Substantia nigra (tissue), 51 donors: ENCODE measurements at places on chromosomes 12 and 14.

DNA sequence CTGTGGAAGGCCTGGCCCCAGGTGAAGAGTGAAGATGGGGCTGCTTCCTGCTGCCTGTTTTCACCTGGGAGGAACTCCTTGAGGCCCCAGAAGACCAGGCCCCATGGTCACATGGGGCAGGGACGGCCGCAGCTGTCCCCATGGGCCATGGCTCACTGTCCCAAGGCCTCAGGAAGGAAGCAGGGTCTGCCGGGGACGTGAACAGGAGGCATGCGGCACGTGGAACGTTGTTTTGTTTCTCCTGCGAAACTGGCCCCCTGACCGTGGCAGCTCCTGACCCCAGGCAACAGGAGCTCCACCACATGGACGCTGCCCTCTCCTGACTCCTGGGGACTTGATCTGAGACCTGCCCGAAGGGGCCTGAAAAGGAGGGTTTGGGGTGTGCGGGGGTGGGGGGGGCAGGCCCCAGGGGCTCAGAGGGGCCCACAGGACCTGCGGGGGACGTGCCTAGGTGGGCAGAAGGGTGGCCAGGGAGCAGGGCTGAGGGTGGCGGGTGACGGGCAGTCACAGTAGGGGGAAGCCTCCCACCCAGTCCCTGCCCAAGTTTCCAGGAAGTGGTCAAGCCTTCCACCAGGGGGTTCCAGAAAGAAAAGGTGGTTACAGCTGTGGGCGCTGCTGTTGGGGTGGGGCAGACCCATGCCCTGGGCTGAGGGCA, 41.4 kb downstream of the LRCOL1 start:
- no peak for DNase-seq

- DNase-seq: no peak
Measured at GRCh38 chr12:44077294-44077693, 241.4 kb downstream of the TMEM117 start.

GRCh38 chr12:84038242-84038641, 874.4 kb downstream of the SLC6A15 start:
- DNase-seq: no peak

- DNase-seq: no peak
Measured at GRCh38 chr12:13347241-13348043, 150.9 kb downstream of the EMP1 start.

- DNase-seq: peak; percentile 76
Measured at GRCh38 chr14:93752980-93753561, 35.2 kb downstream of the PRIMA1 start.

- no peak for DNase-seq
Measured at GRCh38 chr12:1799051-1799881, 21.1 kb upstream of the LRTM2 start.

GRCh38 chr14:69683971-69684370, 72.6 kb downstream of the SUSD6 start:
- DNase-seq: no peak
